ENCODE measurements at places on chromosomes 3 and 15.

DNA sequence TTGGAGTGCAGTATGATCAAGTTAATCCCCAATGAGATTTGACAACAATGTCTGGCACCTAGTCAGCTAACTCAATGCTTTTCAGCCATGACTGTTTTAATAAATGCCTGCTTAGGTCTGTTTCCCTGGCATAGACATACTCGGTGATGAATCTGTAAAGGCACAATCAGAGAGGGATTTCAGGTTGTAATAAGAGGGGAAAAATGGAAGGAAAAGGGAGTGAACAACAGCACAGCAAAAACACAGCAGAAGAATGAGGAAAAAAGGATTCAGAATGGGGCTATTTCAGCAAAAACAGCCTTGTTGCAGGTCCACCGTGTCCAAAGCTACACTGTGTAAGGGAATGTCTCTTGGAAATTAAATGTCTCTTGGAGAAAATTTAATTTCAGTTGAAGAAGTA is 19.3 kb upstream of the CHD2 start:
- no peak for DNase-seq

GRCh38 chr3:128076483-128077201 is 24.4 kb downstream of the SEC61A1 start:
- DNase-seq = no peak

- no peak for DNase-seq
Observed at GRCh38 chr3:149085828-149086231, 503 bp downstream of the HLTF start.

- DNase-seq = no peak
Observed at GRCh38 chr3:29701326-29701983, 420.6 kb downstream of the RBMS3 start.

DNA sequence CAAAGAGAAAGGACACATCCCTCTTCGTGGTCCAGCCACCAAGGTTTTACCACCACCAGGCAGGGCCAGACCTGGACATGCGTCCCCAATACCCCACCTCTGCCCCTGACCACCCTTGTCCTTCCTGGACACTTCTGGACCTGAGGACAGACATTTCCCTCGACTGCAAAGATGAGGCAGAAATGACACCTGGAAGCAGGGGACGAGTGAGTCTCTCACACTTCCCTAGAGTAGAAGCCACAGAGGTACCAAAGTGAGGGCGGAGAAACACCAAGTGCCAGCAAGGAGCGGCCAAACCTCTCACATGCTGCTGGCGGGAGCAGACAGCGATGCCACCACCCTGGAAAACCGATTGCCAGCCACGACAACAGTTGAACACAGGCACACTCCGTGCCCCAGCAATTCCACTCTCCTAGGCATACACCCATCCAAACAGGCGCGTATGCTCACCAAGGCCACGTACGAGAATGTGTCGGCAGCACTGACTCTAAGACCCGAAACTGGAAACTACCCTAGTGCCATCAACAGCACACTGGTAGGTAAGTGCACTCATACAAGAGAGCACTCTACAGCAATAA is 207.0 kb upstream of the NSMCE3 start:
- DNase-seq = no peak

GRCh38 chr3:98887684-98888083 is 13.8 kb downstream of the DCBLD2 start:
- no peak for DNase-seq

DNA sequence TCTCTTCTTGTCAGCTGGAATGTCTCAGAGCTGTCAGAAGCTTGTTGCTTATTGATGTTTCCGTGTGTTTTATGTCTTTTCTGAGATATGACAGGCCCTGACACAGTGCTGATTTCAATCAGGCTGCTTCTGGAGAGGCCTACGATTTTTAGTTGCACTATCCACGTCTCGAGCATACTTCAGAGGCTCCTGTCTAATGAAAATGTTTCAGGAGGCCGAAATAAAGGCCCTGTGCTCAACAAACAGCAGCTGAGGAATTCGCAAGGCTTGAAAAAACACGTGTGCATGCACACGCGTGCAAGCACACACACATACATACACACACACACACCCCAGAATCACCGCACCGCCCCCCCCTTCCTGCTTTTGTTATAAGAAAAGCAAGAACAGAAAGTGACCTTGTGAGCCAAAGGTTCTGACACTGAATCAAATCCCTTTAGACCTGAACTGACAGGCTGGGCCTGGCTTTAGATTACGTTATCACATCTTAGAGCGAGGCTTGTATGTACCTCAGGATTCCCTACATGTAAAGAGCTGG is 296.6 kb downstream of the NR2F2 start:
- DNase-seq = no peak

GRCh38 chr15:31212326-31213080 is 111.0 kb upstream of the TRPM1 start:
- DNase-seq = no peak

DNA sequence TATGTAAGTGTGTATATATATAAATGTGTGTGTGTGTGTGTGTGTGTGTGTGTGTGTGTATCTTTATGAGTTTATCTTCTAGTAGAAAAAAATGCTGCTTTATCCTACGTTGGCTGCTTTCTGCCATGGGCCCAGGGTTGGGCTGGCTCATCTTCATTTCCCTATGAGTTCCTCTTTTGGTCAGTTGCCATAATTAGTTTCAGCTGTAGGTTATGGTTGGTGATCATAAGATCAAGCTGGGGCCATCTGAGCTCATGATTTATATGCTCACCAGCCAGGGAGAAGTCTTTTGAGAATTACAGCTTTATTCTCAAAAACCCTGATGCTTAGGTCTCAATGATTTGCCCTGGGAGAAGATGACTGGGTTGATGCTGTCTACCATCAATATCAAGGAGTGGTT is 775.8 kb upstream of the ARPP21 start:
- no peak for DNase-seq

DNA sequence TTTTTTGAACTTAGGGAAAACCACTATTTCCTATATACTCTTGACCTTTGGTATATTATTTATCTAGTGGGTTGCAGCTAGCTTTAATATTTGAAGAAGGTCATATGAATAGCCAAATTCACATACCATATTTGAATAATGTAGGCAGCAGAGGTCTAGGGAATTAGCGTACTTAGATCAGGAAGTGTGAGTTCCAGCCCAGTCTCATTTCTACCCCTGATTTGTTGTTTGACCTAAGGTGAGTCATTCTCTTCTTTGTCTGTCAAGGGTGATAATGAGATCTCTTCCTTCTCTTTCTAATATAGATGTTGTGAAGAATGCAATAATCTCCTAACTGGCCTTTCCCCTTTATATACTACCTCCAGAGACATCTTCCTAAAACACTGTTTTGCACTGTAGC is 36.6 kb upstream of the ZPLD1 start:
- DNase-seq = no peak

GRCh38 chr15:57205996-57206395 is 170.3 kb upstream of the CGNL1 start:
- DNase-seq = no peak

DNA sequence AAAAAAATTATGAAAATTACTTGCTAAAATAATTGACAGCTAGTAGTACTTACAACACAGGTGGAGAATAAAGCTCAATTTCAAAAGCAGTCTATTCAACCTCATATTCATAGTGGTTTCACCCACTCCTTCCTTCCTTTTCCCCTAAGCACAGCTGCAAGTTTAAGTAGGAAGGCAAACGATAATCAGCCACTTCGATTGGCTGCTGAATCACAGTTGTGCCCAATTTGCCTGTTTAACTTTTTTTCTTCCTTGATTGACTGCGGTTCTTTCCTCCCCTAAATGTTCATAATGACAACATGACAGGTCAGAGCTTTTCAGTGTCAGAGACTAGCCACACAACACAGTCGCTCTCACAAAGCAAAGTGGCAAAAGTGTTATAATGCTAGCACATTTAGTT is 468.0 kb upstream of the GBE1 start:
- no peak for DNase-seq

GRCh38 chr3:187263270-187263669 is 28.3 kb downstream of the MASP1 start:
- DNase-seq = no peak

- no peak for DNase-seq
Observed at GRCh38 chr15:78446551-78446950, 8.5 kb downstream of the IREB2 start.

GRCh38 chr3:55571913-55572312 is 84.8 kb upstream of the WNT5A start:
- DNase-seq = no peak

DNA sequence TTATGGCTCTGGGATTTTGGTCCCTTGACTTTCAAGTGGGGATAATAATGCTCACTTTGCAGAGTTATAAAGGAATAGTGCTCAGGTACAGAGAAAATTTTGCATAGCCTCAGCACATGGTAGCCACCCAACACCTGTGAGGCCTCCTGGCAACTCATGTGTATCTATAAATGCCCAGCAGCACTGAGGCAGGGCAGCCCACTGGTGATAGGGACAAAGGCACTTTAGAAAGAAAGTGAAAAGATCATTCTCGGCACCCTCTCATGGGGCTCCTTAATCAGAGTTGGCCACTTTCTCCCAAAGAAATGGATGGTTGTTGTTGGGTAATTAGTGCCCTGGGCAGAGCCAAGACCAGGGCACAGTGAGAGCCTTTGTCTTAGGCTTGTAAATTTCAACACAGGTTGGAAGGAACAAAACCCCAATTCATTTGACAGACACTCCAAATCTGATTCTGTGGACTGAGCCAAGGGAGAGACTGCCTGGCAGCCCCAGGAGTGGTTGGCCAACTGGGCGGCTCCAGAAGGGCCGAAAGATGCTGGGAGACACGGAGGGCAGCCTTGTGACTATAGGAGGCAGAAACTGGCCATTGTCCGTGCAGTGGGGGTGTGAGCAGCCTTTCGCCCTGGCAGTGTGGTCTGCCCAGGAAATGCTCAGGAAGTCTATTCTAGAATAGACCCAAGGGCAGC is 213.2 kb upstream of the RGMA start:
- no peak for DNase-seq

- no peak for DNase-seq
Observed at GRCh38 chr15:48759921-48760320, 50.9 kb downstream of the CEP152 start.

- DNase-seq = no peak
Observed at GRCh38 chr3:156160647-156161046, 40.3 kb downstream of the KCNAB1 start.

DNA sequence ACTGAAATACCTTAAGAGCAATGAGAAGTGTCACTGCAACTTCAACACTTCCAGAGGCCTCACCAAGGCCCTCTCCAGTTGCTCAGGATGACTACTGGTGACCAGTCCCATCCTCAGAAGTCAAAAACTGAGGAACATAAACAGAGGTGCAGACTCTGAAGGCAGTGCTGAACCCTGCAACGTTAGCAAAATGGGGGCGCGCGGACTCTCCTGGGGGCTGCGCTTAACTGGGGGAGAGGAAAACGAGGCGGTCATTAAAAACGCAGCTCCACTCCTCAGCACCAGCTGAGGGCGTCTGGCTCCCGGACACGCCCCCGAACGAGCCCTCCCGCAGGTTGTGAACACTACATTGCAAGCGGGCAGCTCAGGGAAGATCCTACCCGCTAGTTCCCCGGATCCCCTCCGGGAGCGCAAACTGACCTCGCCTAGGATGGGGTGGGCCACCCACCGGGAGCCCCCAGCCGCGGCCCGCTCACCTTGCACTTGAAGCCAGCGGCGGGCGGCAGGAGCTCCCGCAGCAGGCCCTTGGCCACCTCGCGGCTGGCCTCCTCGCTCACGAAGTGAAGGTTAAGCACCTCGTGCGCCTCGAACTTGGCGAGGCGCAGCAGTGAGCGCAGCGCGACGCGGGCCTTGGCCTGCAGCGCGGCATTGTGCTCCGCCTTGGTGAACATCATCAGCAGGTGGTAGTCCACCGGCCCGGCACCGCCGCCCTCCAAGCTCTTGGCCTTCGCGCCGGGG is 711 bp downstream of the XXYLT1 start:
- DNase-seq = no peak

- no peak for DNase-seq
Observed at GRCh38 chr3:115903843-115904242, 280.5 kb downstream of the GAP43 start.

- DNase-seq = no peak
Observed at GRCh38 chr3:181717549-181718171, 5.9 kb downstream of the SOX2 start.

GRCh38 chr3:190722181-190722905 is 140.2 kb downstream of the GMNC start:
- DNase-seq = no peak

DNA sequence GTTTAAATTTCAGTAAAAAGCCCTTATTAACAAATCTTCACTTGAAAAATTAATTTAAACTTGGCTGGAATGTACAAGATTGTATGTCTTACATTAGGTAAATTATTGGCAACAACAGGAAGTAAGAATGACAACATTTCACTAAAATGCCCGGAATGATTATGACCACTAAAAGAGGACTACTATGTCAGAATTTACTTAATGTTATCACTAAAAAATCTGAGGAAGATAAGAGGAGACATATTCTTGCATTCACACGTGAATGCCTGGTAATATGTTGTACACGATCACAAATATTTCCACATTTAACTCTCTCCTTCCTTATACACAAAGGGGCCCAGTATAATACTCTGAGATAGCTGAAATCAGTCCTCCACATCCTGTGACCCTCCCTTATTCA is 29.7 kb downstream of the VGLL3 start:
- DNase-seq = no peak

- DNase-seq = no peak
Observed at GRCh38 chr15:73751899-73752805, 999 bp downstream of the INSYN1 start.

DNA sequence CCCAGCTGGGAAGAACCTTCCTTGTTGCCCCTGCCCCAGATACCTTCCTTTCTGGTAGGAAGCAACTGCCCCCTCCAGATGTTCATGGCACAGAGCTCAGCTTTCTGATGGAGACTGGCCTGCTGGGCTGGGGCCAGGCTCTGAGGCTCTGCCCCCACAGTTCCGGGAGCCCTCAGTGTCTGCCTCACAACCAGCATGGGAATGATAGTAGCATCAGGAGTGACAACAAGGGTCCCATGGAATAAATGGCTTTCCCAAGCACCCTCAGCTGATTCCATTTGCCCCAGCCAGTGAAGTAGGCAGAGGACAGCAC is 65.6 kb upstream of the IQSEC1 start:
- DNase-seq = no peak

DNA sequence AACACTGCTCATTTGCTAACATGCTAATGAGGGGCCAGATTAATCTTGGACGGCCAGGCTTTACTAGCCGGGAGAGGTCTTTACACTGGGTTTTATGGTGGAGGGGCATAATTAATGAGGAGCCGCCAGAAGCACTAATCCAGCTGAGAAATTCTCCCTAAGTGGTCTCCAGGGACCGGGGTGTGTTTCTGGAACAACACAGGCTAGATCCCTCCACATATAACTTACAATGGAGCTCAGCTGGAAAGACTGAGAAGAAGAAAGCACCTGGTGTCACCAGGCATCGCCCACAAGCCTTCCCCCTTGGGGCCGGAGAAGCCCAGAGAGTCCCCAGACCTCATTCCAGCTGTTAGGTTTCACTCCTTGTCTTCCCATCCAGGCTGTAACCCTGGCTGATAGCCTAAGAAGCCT is 127.5 kb downstream of the MEGF11 start:
- no peak for DNase-seq

- no peak for DNase-seq
Observed at GRCh38 chr3:194450341-194450740, 36.5 kb downstream of the ATP13A3 start.

Data from cortex of kidney (tissue), 1 donor.